ENCODE measurements at places on chromosomes 13 and 19.

GRCh38 chr19:41192574-41193429 is at the start of gene CYP2S1:
TSS of gene CYP2S1 (plus strand) at chr19:41193219. CDS start at chr19:41193265, 46 bp downstream.
- DNase-seq = no peak

DNA sequence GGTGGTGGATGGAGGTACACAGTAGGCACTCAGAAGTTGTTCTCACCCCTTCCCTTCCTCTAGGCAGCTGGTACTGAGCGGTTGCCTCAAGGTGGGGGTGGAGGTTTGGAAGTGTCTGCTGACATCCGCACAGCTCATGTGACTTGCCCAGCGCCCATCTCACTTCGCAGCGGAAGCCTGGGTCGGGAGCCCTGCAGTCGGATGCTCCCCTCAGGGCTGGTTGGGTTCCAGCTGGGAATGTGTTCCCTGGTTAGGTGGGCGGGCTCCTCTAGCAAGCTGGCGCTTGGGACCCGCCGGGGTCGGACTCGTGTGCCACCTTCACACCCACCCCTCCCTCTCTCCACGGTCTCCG is 10.2 kb downstream of the PPP1R37 start:
- no peak for DNase-seq

GRCh38 chr13:91946498-91947070 is 548.2 kb downstream of the GPC5 start:
- no peak for DNase-seq

GRCh38 chr19:49456326-49456725 is 3.3 kb downstream of the ALDH16A1 start:
- DNase-seq = no peak

- no peak for DNase-seq
These were observed 817.2 kb downstream of the SLITRK1 start for GRCh38 chr13:83065108-83065507.

- DNase-seq = no peak
These were observed 857 bp downstream of the POU2F2 start for GRCh38 chr19:42131149-42132029.

DNA sequence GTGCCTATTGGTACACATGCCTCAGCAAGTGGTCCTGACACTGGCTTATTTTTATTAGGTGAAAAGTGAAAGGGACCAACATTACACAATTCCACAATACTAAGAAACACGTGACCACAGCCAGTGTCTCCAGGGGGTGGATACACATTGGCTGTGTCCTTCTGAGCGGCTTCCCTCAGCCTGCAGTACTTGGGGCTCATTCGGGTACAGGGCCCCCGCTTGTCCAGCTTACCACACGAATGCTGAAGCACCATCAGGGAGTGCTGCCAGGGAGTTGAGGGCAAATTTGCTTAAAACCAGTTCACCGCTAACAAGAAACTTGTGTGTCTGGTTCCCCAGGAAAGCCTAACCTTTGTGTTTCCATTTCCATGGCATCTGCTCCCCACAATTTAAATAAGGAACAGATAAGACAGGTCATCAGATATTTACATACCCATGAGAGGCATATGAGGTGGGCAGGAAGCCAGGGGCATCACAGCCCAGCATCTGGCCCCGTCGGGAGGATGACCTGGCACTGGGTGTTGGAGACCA is 23.3 kb downstream of the PBX4 start:
- DNase-seq = no peak

DNA sequence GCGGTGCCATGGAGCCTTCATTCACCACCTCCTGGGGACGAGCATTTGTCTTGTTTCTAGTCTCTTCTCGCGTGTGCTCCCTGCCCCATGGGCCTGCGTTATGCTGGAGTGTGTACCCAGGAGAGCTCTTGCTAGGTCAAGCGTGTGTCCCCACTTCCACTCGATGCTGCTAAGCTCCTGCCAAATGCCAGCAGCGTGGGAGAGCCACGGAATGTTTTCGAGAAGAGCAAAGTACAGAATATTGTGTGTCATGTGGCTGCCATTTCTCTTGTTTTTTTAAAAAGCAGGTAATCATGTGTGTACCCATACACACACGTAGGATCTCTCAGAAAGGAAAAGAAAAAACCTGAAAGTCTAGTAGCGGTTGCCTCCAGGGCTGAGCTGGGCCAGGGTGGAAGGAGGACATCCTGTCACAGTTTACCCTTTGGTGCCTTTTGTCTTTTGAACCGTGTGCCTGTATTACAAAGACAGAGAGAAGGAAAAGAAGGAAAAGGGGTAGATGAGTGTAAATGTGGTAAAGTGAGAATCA is 28.6 kb downstream of the PAK4 start:
- DNase-seq = no peak
